ENCODE measurements at places on chromosomes 2 and 18.

DNA sequence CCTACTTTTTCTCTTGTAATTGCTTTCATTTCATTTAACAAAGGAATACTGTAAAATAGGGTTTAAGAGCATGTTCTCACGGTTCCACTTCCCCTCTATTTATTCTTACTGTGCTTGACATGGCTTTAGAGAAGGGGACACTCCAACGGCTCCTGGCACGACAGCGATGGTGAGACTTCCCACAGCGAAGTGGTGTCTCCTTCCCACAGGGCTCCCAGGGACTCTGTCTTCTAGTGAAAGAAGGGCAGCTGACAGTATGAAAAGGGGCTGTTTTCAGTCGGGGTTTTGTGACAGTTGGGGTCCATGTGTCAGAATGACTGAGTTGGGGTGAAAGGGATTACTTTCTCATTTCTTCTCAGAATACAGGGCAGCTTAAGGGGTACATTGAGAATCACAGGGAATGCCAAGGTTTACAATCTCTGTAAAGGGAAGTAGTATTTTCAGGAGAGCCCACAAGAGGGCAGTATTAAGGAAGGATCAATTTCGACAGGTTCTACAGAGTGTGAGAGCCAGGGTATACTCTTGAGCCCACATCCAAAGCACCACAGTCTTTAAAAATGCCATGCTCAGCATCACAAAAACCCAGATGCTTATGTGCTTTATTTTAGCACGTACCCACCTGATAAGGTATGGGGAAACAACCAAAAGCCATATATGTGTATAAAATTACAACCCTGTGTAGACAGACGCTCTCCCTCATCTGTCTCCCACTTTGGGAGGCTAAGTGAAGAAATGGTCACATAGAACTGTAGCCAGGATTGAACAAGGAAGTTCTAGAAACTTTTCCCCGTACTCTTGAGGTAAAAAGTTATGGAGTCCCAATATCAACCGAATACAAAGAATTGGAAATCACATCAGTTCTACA, 31.3 kb upstream of the RAPGEF4 start:
- no peak for DNase-seq

- DNase-seq: no peak
Measured at GRCh38 chr2:207288628-207289027, 122.9 kb upstream of the KLF7 start.

DNA sequence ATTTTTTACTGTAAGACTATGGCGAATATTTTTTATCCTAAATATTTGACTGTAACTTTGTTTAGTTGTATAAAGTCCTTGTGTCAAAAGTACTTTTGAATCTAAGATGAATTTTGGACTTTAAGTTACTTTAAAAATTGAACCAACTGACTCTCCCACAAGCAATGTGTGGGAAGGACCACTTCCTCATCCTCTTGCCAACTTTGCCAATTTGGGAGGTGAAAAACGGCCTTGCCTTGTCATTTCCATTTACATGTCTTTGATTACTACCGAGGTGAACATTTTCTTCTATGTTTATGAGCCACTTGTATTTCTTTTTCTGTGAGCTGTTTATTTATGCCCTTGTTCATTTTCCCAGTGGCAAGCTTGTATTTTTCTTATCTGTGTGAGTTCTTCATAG, 12.8 kb upstream of the MSGN1 start:
- no peak for DNase-seq

DNA sequence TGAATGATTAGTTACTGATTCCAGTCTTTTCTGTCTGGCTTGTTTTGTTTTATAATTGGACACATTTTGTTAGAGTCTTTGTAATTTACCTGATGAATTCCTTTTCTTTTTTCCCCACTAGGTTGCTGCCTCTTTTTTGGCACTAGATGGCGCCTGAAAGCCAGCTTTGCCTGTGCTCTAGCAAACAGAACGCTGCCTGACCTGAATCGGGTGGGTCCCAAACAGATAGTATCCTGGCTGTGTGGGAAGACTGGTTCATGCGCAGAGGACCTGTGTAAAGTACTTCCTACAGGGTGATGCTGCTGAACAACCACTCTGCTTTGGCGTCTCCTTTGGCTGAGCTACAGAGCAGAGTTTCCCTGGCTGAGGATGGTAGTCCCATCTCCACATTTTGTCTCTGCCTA, 288.2 kb downstream of the IKZF2 start:
- no peak for DNase-seq

DNA sequence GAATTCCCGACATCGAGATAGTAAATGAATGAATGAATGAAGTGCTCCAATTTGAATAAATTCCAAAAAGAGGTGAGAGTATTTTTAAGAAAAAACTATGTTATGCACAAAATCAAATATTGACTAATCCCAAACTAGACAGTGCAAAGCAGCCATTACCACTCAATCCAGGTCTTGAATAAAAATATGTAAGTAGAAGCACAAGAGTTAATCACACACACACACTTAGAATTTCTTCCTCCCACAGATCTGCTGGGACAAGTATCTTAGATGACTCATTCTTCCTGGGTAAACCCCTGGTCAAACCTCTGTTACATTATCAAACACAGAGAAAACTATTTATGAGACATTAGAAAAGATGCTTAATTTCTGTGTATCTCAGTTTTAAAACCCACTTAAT, 102.0 kb downstream of the PLA2R1 start:
- DNase-seq: no peak

DNA sequence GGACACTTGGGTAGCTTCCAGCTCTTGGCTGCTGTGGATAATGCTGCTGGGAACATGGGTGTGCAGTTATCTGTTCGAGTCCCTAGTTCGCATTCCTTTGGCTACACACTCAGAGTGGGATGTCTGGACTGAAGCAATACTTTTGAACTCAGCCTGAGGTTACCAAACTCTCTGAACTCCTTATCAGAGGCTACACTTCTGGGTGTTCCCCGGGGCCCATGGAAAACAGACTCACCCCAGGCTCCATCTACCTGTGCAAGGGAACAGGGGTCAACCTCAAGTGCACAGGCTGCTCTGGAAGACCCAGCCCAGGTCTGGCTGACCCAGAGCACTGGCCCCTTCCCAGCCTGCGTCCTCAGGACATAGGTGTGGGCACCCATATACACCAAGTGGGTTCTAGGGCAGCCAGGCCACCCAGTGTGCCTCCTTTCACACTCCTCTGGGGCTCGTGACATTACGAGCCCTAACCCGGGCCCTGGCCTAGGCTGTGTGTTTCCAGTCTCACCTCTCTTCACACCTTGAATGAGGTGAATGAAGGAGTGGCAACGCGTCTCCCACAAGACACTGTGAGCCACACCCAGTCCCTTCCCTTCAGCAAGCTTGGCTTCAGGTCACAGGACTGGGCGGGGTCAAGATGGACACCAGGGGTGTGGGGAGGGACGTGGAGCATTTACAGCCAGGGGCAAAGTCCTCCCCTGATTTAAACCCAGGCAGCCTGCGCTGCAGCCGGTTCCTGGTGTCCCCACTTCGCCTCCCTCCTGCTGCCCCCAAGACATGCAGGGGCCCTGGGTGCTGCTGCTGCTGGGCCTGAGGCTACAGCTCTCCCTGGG, at the start of gene ALPI:
TSS of gene ALPI (plus strand) at position 728 of the 830 bp plus-strand sequence. CDS start at position 775, 47 bp downstream.
- no peak for DNase-seq

DNA sequence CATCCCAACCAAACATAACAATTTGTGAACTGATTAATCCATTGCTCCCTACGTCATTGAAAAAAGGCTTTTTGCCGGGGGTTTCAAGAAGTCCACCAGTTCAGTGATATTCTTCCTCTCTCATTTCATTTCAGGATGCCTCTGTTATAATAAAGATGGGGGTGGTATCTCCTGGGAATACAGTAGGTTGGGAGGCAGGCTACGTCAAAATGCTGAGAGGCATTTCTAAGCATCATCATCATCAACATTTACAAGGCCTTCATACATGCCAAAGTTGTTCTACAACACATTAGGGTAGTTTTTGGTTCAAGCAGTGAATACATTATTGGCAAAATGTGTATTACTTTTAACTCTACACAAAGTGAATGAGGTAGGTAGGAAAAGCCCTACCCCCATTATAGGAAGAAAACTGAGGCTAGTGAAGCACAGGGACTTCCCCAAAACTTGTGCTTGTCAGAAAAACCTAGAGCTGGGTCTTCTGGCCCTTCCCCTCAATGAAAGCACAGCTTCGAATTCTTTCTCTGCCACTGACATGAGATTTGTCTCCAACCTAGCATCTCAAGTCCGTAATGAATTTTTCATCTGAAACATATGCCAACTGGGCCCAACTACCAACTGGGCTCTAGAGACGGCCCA, 11.3 kb downstream of the OSR1 start:
- DNase-seq: no peak

Measured in mesothelial cell of epicardium (in vitro differentiated cells).